ENCODE measurements at places on chromosomes 5 and 9.

DNA sequence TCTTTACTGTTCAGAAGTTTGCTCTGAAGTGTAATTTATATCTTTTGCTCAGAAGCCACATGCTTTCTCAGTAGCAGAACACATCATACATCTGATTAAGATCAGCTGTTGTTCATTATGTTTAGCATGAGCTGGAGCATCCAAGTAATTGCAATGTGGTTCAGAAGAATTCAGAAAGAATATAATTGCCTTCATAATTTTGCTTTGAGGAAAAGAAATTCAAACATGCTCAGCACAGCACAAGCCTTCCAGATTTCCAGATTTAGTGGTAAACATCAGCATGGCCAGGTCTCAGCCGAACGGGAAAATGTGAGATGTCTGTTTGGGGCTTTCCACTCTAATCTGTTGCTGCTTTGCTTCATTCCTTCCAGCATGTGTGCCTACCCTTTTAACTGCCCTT is 65.9 kb downstream of the ITGA1 start:
- no peak for DNase-seq

GRCh38 chr5:57976506-57976905 is 483.4 kb downstream of the PLK2 start:
- DNase-seq = no peak

GRCh38 chr9:136723362-136723976 is 11.1 kb downstream of the DIPK1B start:
- DNase-seq = no peak

- no peak for DNase-seq
Observed at GRCh38 chr5:155952486-155953089, 374.4 kb upstream of the SGCD start.

GRCh38 chr5:87246061-87246460 is 21.6 kb upstream of the RASA1 start:
- no peak for DNase-seq

Data from activated T-cell treated with anti-CD3 and anti-CD28 coated beads, Interleukin-2, amount 50 U/mL, for 48 hours (primary cell).